Left lobe of liver (tissue), 2 donors: ENCODE measurements at places on chromosomes 4 and X.

DNA sequence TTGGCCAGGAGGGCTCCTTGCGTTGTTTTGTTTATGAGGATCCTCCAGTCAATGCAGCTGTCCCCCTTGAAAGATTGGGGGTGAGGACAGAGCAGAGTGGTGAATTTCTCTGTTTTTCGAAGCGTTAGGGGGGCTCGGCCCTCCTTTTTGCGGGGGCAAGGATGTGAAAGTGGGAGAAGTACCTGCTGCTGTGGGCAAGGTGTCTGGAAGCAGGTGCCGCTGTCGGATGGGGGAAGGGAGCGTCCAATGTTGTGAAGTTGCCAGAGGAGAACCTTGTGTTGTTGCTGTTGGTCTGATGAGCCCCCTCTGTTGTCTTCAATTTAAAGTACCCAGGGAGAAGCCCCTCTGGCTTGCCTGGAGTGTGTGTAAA is 613 bp downstream of the GLRB start:
- no peak for DNase-seq

- no peak for DNase-seq
Observed at GRCh38 chr4:72006586-72006985, 25.2 kb upstream of the NPFFR2 start.

DNA sequence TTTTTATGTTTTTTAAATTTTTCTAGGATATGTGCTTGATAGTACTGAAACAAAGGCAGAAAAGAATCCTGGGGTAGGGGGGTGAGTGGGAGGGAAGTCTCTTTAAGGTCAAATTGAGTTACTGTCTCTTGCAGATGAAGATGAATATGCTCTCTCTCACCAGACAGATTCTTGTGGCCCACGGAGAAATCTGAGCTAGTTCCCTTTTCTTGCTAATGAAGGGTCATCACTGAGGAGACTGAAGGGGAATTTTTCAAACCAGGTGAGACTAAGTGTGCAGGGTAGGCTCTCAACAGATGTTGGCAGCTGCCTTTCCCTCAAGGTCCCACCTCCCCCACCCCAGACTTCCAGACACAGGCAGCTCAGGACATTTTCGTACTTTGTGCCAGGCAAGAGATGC is 21.5 kb downstream of the FAM9C start:
- no peak for DNase-seq

DNA sequence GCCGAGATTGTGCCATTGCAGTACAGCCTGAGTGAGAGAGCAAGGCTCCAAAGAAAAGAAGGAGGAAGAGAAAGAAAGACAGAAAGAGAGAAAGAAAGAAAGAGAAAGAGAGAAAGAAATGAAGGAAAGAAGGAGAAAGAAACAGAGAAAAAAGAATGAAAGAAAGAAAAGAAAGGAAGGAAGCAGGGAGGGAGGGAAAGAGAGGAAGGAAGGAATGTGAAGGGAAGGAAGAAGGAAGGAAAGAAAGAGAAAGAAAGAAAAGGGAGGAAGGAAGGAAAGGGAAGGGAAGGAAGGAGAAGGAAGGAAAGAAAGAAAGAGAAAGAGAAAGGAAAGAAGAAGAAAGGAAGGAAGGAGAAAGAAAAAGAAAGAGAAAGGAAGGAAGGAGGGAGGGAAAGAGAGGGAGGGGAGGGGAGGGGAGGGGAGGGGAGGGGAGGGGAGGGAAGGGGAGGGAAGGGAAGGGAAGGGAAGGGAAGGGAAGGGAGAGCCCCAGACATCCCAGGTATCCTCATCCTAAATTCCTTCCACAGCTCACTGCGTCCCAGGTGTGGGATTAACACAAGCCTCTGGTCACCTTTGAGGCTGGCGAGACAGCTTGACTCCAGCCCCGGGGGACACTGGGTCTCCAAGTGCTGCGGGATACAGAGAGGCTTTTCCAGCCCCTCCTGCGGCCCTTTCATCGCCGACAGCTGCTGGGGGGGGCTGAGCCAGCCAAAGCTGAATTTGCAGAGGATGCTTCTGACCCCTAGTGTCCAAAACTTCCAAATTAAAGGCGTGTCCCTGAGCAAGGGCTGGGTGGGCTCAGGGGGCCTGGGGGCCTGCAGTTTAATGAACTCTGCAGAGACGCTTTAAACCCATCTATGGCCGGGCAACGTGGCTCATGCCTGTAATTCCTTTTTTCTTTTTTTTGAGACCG is 24.2 kb upstream of the CSF2RA start:
- no peak for DNase-seq

DNA sequence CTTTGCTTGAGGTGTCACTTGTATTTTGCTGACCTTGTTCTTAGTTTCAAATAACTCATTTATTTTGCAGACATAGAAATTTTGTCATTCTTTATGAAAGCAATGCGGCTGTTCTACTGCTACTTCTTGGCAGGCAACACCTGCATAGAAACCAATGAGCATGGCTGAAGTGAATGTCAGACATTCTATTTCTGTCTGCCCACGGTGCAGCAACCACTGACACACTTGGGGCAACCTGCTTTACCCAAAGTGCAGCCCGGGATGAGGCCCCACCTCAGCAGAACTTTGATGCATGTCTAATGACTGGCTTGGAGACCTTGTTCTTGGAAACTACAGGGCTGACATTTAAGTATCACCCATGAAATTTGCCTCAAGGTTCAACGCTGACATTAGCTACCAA is 93.6 kb downstream of the RBM47 start:
- no peak for DNase-seq
